ENCODE measurements at places on chromosomes 3 and 15.

GRCh38 chr3:36989005-36989404 is 3.9 kb downstream of the EPM2AIP1 start:
- DNase-seq, result no peak

DNA sequence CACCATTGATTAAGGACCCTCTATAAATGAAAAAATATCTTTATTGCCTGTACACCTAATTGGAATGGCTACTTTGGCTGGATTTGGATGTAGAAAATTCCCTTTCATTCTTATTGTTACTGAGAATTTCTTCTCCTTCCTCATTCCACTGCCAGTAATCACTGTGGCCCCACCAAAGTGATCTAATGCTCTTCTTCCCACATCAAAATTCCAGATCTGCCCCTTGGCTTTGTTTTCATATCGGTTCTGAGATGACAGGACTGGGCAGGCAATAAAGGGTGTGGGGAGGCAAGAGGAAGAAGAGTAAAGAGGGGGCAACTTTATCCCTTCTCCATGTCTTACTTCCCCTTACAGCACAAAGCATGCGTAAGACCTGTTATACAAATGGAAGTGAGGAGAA is 2.1 kb downstream of the ANKUB1 start:
- no peak for DNase-seq

DNA sequence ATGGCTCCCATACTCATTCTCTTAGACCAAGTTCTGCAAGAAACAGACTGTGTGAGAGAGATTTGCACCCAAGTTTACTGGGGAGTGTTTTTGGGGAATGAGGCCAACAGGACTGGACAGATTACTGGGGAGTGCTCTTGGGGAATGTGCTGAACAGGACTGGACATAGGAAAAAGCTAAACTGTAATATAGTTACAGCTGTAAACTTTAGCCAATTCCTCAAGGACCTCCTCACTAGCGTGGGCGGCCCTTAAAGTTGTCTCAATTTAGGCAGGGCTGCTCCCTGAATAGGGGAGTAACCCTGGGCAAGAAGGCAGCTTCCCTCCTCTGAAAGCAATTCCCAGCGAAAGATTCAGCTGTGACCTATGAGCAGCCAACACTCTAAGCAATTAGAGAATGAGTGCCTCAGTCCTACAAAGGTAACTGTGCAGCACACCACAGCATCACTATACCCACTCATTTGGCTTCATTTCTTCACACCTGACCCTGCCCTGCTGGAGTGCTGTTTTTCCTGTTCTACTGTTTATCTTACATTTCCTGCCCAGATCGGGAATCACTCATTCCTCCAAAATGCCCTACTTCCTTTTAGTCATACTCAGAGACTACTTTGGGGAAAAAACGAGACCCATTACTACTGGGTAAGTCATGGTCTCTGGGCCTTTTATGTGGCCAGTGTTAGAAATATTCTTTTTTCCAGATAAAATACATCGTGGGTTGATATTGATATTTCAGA is 41.3 kb upstream of the TRIM42 start:
- no peak for DNase-seq

DNA sequence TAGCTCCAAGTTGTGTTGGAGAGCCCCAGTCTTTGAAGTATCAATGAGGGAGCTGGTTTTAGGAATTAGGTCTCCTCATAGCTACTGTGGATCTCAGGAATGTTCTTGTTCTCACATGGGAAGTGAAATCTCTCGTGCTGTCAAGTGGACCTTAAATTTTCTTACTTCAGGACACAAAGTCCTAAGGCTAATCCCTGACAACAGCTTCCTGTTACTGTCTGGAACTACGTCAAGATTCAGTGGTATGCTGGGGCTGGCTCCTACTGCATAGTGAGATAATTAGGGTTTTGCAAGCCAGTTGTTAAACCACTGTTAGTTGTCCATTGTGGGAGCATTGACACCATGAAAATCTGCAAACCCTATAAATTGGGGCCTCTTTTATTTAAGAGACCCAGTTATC is 22.8 kb downstream of the MESP1 start:
- DNase-seq, result no peak

DNA sequence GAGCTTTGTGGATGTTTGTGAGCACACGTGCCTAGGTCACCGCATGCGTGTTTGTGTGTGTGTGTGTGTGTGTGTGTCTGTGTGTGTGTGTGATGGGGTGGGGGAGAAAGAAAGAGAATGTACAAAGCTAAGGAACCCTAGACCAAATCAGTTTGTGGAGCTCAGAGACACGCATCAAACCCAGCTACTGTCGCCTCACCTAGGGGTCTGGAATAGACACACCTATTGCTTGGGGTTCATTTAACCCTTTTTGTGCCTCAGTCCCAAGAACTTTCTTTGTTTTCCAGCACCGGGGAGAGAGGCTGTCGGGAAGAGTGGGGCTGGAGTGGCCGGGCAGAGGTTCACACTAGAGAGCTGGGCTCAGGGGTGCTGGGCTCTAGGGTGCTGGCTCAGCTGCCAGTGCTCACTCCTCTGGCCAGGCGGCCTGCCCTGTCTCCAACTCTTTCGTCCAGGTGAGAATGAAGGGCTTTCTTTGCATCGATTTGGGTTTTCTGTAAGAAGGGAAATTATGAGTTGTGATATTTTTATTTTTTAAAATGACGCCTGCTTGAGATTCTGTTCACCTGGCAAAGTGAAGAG is 221.6 kb downstream of the MEIS2 start:
- no peak for DNase-seq

GRCh38 chr3:174408310-174408709 is 450.8 kb upstream of the NAALADL2 start:
- no peak for DNase-seq
